NCI-H510A (cell line): ENCODE measurements at places on chromosomes 6 and 20.

GRCh38 chr6:128981716-128982115, 98.8 kb downstream of the LAMA2 start:
- DNase-seq = no peak

GRCh38 chr6:75300531-75300855, 15.9 kb upstream of the TMEM30A start:
- no peak for DNase-seq

GRCh38 chr6:45619211-45619760, 241.6 kb upstream of the SUPT3H start:
- DNase-seq = no peak

DNA sequence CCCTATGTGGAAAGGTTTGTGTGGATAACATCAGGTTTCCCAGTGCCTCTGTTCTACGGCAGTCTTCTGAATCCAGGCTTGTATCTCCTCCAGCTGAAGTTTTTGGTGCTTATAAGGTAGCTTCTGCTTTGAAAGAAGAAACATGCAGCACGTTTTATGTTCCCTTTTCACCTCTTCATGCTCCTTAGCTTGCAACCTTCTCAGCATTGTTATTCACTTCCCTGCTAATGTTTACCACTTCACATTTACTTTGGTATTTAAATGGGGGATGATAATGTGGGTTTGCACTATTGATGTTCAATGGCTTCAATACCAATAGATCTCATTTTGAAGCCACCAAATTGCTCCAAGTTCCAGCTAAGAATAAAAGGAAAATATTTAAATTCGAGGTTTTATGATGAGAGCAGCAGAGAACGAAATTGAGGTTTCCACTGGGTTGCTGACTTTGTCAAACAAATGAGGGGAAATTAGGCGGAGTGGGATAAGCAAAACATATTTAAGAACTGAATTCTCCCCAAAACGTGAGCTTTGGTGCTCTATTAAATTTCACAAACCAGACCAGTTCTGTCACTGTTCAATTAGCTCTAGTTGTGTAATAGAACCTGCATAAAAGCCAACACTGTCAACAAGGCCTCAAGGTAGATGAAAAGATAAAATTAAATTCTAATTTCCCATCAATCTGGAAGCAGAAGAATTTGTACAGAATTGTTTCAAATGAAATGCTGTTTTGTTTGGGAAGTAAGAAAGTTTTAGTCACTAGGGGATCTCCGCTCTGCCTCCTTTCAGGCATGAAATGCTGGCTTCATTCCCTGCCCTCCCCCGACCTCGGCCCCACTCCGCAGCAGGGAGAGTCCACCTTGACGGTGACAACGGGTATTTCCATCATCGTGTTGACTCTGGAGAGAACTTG, 1.4 kb downstream of the IL22RA2 start:
- DNase-seq = no peak

DNA sequence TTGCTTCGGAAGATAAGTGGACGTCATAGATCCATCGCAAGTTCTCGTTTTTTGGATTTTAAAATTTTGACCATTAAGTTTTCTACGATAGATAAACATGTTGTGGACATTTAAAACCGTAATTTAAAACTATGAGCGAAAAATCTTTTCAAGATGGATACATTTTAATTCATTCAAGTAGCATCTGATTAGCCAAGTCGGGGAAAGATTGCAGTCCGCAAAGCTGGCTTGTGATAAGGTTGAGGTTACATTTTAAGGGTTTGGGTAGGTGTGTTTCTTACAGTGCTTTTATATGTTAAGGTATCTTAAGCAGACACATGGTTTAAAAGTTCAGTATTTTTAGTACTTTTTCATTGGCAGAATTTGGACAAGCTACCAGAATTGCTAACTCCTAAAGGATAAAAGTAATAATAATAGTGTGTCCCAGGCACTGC, 1.2 kb downstream of the WTAP start:
- no peak for DNase-seq

DNA sequence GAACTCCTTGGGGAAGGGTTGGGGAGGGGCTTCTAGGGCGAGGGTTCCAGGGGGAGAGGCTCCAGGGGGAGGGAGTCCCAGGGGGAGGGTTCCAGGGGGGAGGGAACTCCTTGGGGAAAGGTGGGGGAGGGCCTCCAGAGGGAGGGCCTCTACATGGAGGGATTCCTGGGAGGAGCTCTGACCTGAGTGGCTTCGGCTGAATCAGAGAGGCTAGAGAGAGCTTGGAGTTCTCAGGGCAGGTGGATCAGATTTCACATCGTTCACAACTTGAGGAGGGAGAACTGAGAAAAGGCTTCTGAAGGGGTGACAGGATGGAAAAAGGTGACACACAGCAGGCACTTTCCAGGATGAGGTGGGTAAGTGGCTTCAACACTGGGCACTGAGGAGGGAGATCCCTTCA, 49.1 kb downstream of the DAAM2 start:
- peak; percentile 51 for DNase-seq
